ENCODE measurements at places on chromosomes 3 and 15. TPM values are rescaled to one million over a fixed set of nuclear protein-coding genes. Genes with fewer than 3 reads are reported as not detected.

The FOXB1 gene
- not detected for total RNA-seq

The CTXN2 gene
- total RNA-seq = not detected

The CCDC191 gene
- 2.2 TPM for total RNA-seq

The SH2D7 gene
- not detected for total RNA-seq

The DPPA4 gene
- total RNA-seq = 49.8 TPM

The SH3GL3 gene
- 0.27 TPM for total RNA-seq

The SIDT1 gene
- total RNA-seq = 15.1 TPM

DNA sequence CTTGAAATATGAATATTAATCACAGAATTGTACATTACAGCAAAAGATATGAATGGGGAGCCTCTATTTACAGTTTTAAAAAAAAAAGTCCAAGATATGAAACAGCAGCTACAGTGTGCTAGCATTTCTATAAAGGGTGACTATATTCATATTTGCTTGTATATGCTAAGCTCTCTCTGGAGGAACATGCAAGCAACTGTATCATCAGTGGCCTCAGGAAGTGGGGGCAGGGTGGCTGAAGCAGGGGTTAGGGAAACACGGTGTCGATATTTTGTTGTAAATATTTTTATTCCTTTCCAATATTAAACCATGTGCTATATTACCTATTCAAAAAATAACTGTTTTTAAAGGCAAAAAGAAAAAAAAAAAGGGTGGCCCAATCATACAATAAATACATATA lies 2.3 kb downstream of the UACA start:
- DNase-seq = no peak

DNA sequence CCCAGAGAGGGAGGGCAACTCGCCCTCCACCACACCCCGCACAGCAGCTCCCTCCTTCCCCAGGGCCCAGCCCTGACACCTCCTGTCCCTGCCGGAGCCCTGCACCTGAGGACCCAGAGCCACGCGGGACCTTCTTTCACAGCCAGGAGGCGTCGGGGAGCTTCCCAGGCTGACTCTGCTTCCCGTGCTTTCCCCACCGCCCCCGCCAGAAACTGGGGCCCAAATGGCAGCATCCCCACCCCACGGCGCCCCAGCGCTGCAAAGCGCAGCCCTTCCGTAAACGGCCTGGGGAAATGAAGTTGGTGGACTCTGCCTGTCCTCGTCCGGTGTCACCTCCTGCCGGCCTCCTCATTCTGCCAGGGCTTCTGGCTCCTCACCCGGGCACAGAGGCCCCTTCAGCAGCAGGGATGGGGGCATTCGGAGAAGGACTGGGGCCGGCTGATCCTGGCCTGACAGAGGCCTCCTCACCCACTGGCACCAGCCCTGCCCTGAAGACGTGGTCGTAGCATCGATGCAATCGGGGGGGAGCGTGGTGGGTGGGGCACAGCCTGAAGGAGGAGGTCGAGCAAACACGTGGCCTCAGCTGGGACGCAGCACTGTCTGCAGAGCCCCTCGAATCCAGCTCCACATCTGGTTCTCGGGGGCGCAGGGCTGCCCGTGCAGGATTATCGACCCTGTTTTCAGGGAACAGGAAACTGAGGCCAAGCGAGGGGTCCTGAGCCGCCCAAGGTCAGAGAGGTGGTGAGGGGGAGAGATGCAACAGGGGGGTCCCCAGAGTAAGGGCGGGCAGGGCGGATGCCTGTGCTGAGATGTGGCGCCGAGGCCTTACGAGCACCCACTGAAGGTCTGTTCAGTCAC lies 235.4 kb downstream of the XXYLT1 start:
- no peak for DNase-seq

DNA sequence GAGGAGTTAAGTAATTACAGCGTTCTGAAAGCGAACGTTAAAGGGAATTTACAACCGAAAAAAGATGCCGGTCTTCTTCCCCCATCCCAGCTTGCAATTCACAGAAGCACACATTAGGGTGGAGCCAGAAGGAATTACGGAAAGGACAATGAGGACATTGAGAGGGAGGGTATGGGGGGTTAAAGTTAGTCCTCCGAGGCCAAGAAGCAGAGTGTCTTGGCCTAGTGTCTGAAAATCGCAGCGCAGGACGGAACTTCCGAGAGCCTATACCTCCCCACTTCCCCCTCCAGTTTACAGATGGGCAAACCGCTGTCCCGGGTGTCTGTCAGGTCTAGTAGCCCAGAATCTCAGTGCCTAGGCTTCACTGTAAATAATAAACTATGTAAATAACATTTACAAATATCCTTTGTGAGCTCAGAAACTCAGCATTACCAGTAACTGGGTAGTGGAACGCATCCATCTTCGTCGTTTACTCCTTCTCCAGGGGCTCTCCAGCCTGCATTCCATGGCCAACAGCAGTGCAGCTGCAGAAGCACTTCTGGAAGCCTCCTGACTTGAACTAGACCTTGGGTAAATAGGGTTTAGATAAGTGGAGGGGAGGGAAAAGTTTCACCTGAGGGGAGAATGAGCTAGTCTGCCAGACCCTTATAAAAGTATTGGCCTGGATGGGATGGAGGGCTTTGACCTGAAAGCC lies 922 bp downstream of the ADPRH start:
- DNase-seq = peak; percentile 42

DNA sequence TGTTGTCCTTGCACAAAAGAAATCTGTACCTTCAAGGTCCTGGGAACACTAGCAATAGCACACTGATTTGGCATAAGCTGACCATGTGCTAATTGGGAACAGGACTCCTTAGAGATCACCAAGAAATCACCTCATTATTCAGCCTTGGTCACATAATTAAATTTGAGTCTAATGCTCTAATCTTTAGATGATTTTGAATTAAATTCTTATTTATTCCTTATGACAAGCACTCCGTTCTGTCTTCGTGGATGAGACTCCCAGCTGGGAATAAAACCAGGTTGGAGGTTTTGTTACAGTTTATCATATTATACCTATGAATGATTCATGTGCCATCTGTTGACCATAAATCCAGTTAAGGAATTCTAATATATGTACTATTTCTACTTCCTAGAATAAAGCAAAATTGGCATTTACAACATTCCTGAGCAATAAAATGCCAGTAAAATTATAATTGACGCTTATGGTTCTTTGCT lies 162.2 kb downstream of the MYRIP start:
- DNase-seq = no peak

DNA sequence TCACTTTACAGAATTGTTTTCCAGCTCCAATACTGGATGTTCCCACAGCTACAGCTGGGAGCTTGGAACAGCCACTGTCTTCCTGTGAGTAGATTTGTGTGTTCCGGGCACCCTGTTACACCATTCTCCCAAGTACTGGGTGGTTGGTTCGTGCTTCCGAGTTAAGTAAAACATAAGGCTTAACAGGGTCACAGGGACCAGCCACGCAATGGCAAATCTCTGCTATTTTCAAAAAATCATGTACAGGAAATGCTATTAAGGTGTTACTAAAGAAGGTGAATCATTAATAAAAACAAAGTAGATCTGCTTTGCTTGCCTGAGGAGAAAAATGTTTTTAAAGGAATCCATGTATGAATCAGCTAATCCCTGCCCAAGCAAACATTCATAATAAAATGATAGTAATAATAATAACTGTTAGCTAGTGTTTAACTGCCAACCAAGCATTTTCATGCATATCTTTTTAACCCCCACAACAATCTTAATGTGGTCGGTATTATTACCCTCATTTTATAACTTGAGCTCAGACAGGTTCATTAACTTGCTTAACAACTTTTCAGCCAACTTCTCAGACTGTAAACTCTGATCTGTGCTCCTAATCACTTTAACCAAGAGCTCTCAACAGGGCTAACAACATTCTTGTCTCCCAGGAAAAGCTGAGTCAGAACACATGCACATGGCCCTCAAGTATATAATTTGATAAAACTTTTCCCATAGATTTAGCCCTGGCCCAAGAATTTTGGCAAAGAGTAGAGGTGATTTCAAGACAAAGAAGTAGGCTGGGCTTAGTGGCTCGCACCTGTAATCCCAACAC lies 2.7 kb upstream of the C2CD4A start:
- DNase-seq = no peak

GRCh38 chr3:126431103-126431534 lies 36.4 kb downstream of the CFAP100 start:
- no peak for DNase-seq

GRCh38 chr3:4894891-4895530 lies 84.2 kb upstream of the BHLHE40 start:
- DNase-seq = no peak

GRCh38 chr3:39318301-39318700 lies 11.2 kb upstream of the CCR8 start:
- DNase-seq = no peak

- no peak for DNase-seq
Observed at GRCh38 chr3:146470425-146470990, 1.1 kb upstream of the PLSCR2 start.

DNA sequence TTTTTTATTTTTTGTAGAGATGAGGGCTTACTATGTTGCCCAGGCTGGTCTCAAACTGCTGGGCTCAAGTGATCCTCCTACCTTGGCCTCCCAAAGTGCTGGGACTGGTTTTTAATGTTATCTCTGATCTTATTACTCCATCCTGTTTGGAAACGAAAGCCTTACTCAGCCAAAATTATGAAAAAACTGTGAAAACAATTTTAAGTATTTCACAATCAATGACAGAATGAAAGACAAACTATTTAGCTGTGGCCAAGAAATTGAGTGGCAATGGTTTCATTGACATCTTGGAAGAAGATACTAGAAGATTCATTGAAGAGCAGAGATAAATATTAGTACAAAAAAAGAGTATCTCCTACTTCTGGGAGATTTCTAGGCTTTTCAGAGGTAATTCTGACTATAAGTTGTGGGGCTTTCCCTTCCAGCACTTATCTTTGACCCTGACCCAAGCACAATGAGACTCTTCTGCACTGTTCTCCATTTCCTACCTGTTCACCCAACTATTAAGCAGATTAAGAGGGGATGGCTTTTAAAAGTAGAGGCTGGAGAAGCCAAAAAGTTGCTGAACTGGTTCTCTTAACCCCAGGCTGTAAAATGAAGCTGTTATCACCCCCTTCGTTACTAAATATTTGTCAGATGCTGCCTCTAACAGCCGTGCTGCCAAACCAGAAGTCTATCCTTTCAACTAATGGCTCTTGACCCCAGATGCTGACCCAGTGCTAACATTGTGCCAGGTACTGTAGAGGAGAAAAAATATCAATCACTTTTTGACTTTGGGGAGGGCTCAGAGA lies 14.2 kb upstream of the SLC25A36 start:
- DNase-seq = no peak

- DNase-seq = no peak
Observed at GRCh38 chr15:52114261-52115055, 1.9 kb upstream of the BCL2L10 start.

DNA sequence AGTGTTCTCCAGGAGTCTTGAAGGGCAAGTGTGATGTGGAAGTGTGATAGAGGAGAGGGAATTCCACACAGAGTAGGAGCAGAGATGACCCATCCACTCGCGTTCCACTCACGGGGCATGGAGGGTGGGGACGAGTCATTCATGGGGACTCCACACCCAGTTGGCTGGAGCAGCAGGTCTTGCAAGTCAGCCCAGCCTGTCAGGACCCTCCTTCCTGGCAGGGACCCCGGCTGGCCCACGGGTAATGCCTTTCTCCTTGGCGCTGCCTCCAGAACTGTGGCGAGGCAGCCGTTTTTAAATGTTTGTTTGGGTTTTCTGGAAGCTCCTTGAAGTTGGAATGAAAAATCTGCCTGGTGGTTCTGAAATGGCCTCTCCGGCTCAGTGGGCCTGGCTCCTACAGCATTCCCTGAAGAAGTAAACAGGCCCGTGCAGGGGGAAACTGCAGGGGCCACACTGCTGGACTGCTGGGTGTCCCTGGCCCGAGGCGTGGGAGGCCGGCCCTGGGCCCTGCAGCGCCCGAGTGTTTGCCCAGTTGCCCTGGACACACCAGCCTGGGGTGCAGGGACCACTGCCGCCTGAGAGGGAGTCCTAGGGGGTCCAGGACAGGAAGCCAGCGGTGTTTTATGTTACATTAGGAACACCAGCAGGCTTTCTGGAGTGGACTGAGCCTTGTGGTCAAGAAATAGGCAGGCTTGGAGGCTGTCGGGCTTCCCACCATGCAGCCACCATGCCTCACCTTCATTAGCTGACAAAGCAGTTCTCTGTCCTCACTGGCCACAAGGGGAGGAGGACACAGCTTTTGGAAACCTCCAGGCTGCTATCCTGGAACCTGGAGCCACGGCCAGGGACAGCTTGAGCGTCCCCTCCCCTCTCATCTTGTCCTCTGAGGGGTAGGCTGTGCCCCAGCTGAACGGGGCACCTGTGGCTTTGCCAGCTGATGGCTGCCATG lies 61.3 kb downstream of the CEMIP start:
- DNase-seq = no peak

GRCh38 chr3:71930056-71930991 lies 145.4 kb upstream of the PROK2 start:
- DNase-seq = no peak

DNA sequence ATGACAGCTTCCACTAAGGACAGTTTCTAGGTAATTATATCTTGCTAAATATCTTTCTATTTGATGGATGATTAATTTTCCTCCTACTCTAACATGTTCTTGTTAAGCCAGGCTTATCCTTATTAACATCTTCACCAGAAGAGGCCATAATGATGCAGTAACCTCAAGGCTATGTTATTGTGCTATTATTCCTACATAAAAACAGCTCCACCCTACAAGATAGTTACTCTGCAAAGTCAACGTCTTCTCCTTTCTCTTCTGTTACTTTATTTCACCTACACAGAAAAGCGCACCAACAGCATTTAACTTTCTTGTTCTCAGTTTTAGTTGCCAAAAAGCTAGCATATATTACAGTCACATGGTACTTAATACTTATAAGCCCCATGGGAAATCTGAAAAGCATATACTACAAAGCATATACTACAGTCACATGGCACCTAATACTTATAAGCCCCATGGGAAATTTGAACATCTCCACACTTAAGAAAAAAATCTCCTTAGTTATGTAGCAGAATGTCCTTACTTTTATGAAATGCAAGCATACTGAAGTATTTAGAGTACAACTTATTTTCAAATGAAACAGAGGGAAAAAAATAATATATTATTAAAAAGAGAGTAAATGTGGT lies 13.4 kb downstream of the ADAM10 start:
- no peak for DNase-seq

GRCh38 chr3:142808103-142808917 lies 80.6 kb downstream of the PCOLCE2 start:
- DNase-seq = no peak

DNA sequence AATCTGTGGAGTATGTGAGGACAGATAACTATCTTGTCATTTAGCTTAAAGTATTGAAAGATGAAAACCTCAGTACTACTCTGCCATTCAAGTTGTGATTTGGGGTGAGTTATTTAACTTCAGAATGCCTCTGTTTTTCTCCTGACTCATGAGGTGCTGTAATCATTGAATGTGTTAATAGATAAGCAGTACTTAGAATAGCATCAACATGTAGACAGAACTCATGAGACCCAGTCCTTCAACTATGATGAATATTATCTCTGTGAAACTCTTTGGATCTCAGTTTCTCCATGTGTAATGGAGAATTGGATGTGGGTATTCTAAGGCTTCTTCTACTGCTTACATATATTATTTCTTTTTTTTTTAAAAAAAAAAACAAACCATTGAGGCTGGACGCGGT lies 431.4 kb downstream of the GRM7 start:
- DNase-seq = no peak

DNA sequence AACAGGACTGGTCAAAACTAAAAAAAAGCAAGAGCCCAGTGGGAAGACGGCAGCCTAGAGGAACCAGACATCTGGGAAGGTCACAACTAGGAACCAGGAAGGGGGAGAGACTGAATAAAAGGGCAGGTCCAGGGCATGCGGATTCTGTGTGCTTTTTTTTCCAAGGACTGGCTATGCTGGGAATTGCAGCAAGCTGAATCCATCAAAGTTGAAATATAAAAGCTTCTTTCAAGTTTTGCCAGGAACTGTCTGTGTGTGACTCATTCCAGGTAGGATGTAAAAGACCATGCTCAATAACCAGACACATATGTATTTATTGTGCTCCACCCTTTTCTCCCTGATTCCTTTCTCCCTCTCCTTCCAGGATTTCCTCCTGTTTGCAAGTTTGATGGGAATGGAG lies 47.9 kb upstream of the CCDC80 start:
- no peak for DNase-seq
